ENCODE measurements at places on chromosomes 1 and 21.

DNA sequence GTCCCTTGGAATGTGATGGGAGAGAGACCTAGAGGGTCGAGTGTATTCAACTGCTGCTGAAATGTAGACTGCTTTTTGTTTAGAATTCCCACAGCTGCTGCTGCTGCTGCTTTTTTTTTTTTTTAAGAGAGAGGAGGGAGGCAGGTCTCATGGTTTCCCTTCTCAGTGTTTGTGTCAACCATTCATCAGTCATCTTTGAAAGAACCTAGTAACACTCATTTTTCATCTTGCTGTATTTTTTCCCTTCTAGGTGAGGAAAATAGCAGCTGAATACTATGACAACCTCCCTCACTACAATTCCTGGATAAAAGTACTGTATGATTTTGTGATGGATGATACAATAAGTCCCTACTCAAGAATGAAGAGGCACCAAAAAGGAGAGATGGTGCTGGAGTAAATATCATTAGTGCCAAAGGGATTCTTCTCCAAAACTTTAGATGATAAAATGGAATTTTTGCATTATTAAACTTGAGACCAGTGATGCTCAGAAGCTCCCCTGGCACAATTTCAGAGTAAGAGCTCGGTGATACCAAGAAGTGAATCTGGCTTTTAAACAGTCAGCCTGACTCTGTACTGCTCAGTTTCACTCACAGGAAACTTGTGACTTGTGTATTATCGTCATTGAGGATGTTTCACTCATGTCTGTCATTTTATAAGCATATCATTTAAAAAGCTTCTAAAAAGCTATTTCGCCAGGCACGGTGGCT lies 9.2 kb downstream of the DEGS1 start:
- peak; percentile 36 for DNase-seq

DNA sequence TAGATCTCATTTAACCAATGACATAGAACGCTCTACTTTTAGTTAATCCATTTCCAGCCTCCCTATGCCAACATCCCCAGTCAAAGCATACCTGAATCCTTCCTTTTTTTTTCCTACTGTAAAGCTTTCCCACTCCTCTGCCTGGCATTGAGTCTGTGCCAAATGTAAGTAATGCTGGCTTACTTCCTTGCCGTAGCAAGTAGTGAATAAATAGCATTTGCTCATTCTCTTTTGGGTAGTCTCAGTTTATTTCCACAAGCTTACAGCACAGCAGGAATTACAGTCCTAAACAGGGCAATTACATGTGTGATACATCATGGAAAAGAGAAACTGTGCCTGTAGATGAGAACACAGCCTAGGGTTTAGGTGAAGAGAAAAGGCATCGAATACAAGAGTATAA lies 352.6 kb upstream of the NEGR1 start:
- DNase-seq = no peak

DNA sequence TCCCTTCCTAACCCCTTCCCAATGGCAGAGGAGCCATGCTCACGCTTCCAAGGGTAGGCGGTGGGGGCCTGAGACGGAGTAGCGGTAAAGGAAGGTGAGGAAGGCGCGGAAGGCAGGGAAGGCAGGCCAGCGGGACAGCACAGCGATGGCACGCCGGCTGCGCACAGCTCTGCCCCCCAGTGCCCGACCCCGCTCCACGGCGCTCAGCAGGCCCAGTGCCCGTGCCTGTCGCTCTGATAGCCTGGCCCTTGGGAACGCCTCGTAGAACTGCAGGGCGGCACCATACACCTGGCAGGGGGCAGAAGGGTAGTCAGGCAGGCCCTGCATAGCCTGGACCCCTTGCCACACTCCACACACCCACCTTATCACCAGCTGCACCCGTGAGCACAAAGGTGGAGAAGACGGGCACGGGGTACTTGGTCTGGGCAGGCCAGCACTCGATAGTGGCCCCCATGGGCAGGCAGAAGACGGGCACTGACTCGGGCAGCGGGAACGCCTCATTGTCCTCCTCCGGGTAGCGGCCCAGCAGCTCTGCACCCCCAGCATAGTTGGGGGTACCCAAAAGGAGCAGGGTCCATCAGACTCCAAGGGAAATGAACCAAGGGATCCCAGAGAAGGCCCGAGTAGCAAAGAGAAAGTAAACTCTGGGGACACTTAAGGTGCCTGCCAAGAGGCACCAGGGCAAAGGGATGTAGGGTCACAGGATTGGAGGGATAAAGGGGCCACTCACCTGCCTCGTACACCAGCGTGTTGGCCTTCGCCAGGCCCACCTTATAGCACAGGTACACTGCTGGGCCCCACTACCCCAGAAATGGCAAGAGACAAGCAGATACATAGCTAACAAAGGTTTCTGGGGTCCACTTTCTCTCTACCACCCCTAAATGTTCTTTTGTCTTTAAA lies 4.4 kb downstream of the DENND4B start:
- no peak for DNase-seq

DNA sequence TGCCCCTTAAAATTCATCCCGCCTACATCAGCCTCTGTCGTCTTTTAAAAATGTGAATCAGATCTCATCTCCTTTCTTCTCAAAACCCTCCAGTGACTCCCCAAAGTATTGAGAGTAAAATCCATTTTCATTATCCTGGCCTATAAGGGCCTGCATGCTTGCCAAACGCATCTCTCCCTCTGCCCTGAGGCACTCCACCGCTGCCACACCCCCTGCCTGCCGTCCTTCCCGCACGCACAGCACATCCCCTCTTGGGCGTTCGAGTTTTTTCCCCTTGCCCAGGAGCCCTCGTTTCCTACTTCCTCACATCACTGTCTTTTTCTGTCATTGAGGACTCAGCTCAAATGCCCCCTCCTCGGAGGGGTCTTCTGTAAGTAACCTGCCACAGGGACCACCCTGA lies 53.3 kb upstream of the MTR start:
- no peak for DNase-seq

DNA sequence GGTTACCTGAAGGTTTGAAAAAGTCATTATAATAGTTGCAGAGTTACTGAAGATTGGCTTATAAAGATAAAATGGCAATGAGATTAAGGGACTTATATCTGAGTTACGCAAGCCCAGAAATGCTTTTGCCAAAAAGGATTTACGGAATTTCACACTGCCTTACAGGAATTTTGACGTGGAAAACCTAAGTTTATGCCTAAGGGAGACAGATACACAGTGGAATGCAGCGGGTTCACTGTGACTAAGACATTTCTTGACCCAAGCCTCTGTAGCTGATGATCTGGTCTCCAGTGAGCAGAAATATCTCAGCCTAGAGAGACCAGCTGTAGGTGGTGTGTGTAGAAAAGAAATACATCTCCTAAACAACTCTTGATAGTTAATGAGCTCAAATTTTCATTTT lies 10.1 kb upstream of the EXO1 start:
- DNase-seq = no peak

- DNase-seq = no peak
These were observed 27.9 kb downstream of the LRRC8B start for GRCh38 chr1:89552471-89553081.

DNA sequence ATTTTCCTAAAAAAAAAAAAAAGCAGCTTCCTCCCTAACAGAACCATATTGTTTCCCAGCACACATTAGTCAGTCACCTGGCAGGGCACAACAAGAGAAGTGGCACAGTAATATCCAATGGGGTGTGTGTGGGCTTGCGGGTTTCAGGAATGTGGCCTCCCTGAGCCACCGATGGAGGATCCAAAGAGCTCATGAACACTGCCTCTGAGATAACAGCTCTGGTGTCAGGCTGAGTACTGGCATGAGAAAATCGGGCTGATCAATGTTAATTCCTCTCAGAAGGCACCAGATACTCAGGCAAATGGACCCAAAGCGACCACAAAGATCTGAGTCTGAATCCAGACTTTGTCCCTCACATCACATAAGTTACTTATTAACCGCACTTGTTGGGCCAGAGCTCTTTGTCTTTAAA lies 2.2 kb upstream of the LYPD8 start:
- DNase-seq = no peak

DNA sequence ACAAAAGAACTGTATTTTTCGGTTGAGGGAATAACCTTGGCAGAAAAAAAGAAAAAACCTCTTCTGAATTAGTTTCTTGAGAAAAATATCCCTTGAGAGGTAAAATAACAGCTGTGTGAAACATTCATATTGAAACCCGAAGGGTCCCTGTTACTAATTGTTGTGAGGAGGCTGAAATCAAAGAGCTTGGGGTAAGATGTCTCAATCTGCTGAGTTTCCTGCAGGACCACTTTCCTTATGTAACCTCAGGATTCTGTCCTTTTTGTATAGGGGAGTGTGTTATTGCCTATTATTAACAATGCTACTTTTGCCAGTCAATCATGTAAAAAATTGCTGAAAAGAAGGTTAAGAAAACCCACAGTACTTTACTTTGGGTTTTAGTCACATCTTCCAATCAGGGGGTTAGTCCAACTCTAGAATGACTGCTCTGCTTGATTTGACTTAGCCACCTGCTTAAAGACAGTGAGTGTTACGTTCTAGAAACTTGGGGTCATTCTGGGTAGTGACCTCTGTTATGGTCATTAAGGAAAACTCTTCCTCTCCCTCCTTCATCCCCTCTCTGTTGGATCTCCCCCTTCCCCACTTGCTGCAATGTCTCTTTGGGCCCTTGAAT lies 138.8 kb downstream of the GIPC2 start:
- no peak for DNase-seq
